ENCODE measurements at places on chromosomes 12 and 14.

GRCh38 chr12:59393506-59393905 is 202.3 kb upstream of the SLC16A7 start:
- no peak for DNase-seq

- DNase-seq, result peak; percentile 78
Measured at GRCh38 chr14:102209224-102209966, 69.7 kb downstream of the WDR20 start.

GRCh38 chr12:106021516-106021915 is 117.2 kb downstream of the NUAK1 start:
- DNase-seq, result no peak

DNA sequence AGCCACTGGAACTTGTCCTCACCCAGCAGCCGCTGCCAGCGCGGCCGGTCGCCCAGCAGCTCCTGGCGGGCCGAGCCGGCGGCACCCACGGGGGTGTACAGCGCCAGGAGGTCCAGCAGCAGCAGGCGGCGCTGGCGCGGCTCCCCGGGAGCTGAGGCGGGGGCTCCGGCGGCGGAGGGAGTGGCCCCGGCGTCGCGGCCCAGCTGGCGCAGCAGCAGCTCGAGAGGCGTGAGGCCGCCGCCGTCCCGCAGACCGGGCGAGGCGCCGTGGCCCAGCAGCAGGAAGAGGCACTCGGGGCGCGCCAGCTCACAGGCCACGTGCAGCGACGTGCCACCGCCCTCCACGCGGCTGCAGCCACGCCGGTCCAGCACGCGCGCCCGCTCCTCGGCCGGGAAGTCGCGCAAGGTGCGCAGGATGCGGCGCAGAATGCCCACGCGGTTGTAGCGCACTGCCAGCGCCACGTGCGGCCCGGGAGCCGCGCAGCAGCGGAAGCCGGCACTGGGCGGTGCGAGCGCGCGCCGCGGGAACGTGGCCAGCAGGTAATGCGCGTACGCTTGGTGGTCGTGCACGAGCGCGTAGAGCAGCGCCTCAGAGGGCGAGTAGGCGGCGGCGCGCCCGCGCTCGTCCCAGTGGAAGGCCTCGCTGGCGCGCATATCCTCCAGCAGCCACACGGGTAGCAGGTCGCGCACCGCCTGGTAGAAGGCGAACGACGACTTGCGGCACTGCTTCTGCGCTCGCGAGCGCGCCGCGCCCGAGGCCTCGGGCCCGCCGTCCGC is 2.3 kb downstream of the ANKRD9 start:
- no peak for DNase-seq

DNA sequence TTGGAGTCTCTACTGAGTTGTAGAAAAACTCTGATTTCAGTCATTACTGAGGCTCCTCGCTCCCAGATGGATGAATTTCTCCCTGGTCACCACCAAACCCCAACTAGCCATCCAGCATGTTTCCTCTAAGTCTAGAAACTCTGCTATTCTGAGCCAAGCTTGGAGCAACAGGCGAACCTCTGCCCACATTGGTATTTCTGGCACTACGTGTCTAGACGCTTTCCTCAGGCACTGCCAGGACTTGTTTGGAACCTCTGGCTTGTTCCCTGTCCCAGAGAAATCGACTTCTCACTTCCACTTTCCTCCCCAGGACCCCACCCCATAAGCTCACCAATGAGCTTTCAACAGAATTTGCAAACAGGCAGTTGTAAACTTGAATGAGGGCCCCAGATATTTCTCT is 27.6 kb downstream of the WSCD2 start:
- DNase-seq, result no peak

- no peak for DNase-seq
Measured at GRCh38 chr14:58805605-58806409, 168.0 kb downstream of the DACT1 start.

- no peak for DNase-seq
Measured at GRCh38 chr12:47776471-47777143, 3.6 kb downstream of the SLC48A1 start.

GRCh38 chr14:72619881-72620280 is 274.0 kb downstream of the DPF3 start:
- DNase-seq, result no peak

- no peak for DNase-seq
Measured at GRCh38 chr12:84698576-84699333, 213.8 kb downstream of the SLC6A15 start.

DNA sequence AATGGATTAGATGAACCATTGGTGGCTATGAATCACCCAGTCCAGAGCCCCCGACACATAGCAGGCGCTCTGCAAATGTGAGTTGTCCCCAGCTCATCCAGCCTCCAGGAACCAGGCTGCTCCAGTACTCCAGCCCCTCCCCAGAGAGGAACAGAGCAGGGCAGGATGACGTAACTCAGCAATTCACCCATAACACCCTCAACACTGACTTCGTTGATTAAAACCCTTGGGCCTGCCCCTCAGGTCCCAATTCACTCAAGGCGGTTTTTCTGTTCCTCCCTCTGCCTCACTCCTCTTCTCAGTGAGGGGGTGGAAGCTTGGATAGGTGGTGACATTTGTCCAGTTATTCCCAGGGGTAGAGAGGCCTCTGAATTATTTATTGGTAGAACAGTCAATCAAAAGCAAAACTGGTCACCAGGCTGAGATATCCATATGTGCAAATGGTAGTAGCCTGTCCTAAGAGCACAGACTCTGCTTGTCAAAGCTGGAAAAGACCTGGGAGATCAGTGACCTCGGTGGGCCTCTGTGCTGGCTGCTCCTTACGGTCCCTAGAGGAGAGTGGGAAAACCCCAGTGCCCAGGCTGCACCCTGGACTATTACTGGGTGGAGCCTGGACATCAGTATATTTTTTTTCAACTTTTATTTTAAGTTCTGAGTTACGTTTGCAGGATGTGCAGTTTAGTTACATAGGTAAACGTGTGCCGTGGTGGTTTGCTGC is 97.0 kb downstream of the CMKLR1 start:
- DNase-seq, result no peak

- no peak for DNase-seq
Measured at GRCh38 chr14:76034566-76034965, 49.0 kb downstream of the IFT43 start.

DNA sequence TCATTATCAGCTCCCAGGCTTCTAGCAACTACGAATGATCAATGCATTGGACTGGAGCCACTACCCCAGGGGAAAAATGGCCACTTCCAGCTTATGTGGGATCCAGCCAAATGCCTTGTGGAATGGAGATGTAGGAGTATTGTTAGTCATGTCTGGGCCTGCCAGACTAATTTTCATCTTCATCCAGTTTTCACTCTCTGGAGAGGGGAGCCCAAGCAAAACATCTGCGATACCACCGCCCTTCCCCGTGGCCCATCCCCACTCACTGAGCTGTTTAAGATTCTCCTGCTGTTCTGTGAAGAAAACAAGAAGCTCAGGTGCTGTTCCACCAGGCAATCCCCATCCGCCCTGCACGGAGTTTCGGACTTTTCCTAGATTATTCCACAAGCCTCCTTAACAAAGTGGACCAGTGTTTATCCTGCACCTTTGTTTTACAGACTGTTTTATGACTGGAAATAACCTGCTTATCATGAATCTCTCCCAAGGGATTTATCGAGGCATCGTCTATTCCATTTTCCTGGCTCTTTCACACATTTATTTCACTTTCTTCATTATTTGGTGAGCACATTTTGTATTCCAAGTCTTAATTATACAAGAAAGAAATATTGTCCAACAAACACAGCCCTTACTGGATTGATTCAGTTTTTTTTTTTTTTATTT is 35.5 kb upstream of the MAX start:
- DNase-seq, result no peak

- DNase-seq, result no peak
Measured at GRCh38 chr14:86003998-86004397, 474.1 kb downstream of the FLRT2 start.

- DNase-seq, result no peak
Measured at GRCh38 chr12:16606991-16607390, 1.0 kb upstream of the LMO3 start.

All from dorsolateral prefrontal cortex (tissue), 122 donors.